SK-N-SH (cell line): ENCODE measurements at places on chromosomes 3 and 15. TPM values are rescaled to one million over a fixed set of nuclear protein-coding genes. Genes with fewer than 3 reads are reported as not detected.

The PAK6 gene
- polyA plus RNA-seq, result 0.07 and 0.16 TPM in 2 replicates

GRCh38 chr15:93587059-93587521 is 498.1 kb upstream of the RGMA start:
- no peak overlapping the region for H3K4me3 ChIP-seq
- peaks cover 6% of the 10 kb centered on the region; the same call in 1 of the 2 replicates for H3K4me1 ChIP-seq
- H3K27ac ChIP-seq, result peak overlapping the region; percentile 68; the same call in 1 of the 2 replicates
- peak; percentile 48 for DNase-seq
- H3K27me3 ChIP-seq, result no peaks in the 10 kb centered on the region

- no peaks in the 10 kb centered on the region for H3K4me1 ChIP-seq
- peak; percentile 60 for DNase-seq
These were observed 56.9 kb downstream of the CYP19A1 start for GRCh38 chr15:51281368-51281967.

The ZSCAN2 gene
- polyA plus RNA-seq, result 17.8 and 22.0 TPM in 2 replicates

GRCh38 chr15:79990997-79991334 is 20.0 kb upstream of the BCL2A1 start:
- no peaks in the 10 kb centered on the region; the same call in 1 of the 2 replicates for H3K27me3 ChIP-seq
- H3K27ac ChIP-seq, result no peak overlapping the region
- no peaks in the 10 kb centered on the region; the same call in 1 of the 2 replicates for H3K4me1 ChIP-seq

- no peaks in the 10 kb centered on the region for H3K27me3 ChIP-seq
- H3K27ac ChIP-seq, result no peak overlapping the region
- peaks cover 44% of the 10 kb centered on the region for H3K36me3 ChIP-seq
- H3K4me3 ChIP-seq, result no peak overlapping the region
- DNase-seq, result no peak
These were observed 29.9 kb downstream of the AP3S2 start for GRCh38 chr15:89863918-89864317.

GRCh38 chr15:63582718-63583426 is 14.3 kb upstream of the FBXL22 start:
- no peaks in the 10 kb centered on the region for H3K27me3 ChIP-seq
- no peak for DNase-seq
- no peak overlapping the region for H3K4me3 ChIP-seq
- no peaks in the 10 kb centered on the region; the same call in 1 of the 2 replicates for H3K4me1 ChIP-seq
- H3K27ac ChIP-seq, result no peak overlapping the region

The GASK1A gene
- not detected in 2 replicates for polyA plus RNA-seq

GRCh38 chr3:195032106-195032759 is 238.7 kb downstream of the XXYLT1 start:
- H3K4me3 ChIP-seq, result no peak overlapping the region
- H3K36me3 ChIP-seq, result no peaks in the 10 kb centered on the region
- H3K4me1 ChIP-seq, result peaks cover 10% of the 10 kb centered on the region; the same call in 1 of the 2 replicates

GRCh38 chr3:13598926-13599886 is 50.3 kb downstream of the FBLN2 start:
- DNase-seq, result no peak
- no peak overlapping the region for H3K27ac ChIP-seq
- no peaks in the 10 kb centered on the region for H3K27me3 ChIP-seq
- H3K4me3 ChIP-seq, result no peak overlapping the region
- no peaks in the 10 kb centered on the region for H3K36me3 ChIP-seq

DNA sequence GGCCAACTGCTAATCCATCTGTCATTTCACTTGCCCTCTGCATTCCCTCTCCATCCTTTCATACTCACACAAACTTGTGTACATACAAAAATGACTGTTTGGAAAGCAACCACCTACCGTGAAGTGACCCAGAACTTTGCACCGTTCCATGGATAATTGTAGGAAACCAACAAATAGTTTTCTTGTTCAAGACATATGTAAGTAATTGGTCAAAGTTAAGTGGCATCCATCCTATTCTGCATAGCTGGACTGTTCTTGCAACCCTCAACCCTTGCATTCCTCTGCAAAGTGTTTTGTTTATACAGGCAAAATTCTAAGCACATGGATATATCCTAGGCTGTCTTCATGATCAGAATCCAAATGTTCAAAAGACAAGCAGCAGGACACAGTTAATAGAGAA is 592.5 kb downstream of the MECOM start:
- H3K4me3 ChIP-seq, result no peak overlapping the region
- no peaks in the 10 kb centered on the region for H3K27me3 ChIP-seq
- no peaks in the 10 kb centered on the region for H3K4me1 ChIP-seq

- no peaks in the 10 kb centered on the region for H3K27me3 ChIP-seq
- H3K4me1 ChIP-seq, result no peaks in the 10 kb centered on the region
- no peak overlapping the region for H3K27ac ChIP-seq
- DNase-seq, result no peak
- H3K36me3 ChIP-seq, result no peaks in the 10 kb centered on the region
These were observed 1459.5 kb downstream of the ZPLD1 start for GRCh38 chr3:103894162-103894822.

DNA sequence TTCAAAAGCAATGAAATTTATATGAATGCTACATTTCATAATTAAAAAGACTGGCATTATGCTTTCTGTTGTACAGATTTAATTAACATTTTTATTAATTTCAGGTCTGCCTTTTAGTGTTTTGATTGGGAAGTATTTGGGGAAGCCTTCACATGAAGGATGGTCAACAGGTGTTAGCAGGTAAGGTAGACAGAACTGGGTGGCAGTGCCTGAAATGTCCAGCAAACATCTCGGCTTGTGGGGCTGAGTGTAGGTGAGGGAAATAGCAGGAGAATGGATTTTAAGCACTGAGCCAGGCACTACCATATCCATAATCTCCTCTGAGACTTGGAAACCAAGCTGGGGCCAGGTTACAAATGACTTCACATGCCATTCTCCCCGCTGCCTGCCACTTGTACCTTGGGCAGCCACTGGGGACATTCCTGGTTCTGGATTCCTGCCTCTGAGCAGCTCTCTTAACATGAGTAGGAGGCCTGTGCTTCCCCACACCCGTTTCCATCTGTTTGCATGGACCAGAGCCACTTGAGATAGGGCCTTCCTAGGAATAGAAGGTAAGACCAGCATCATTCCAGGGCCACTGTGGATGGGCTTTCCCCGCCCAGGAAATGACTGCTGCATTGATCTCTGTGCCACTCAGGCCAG is 125.9 kb upstream of the HES1 start:
- H3K4me1 ChIP-seq, result peaks cover 3% of the 10 kb centered on the region; the same call in 1 of the 2 replicates
- H3K27me3 ChIP-seq, result peaks cover 40% of the 10 kb centered on the region; the same call in 1 of the 2 replicates
- DNase-seq, result no peak
- no peak overlapping the region for H3K4me3 ChIP-seq

- no peaks in the 10 kb centered on the region for H3K36me3 ChIP-seq
- H3K4me3 ChIP-seq, result no peak overlapping the region
- no peaks in the 10 kb centered on the region for H3K27me3 ChIP-seq
These were observed 168.8 kb downstream of the POLR2M start for GRCh38 chr15:57875347-57875746.

The POLQ gene
- 1.4 and 2.6 TPM in 2 replicates for polyA plus RNA-seq
